ENCODE measurements at places on chromosomes 12 and 14.

DNA sequence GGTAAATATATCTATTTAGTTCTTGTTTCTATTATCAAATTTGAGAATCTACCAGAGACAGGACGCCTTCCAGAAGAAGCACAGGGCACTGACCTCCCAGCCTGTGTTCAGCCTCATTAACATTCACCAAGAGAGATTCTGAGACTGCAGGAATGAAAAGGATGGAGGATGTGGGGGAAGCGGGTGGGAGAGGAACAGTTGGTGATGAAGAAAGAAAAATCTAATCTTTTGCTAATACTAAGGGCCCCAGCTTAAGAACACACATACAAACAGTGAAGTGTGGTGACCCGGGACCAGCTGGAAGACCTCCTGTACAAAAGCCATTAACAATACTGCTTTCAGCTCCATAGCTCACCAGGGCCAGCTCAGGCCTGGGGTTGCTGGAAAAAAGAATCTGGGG lies 160.5 kb downstream of the NUAK1 start:
- DNase-seq, result no peak

GRCh38 chr14:89724628-89724960 lies 229.9 kb downstream of the EFCAB11 start:
- DNase-seq, result no peak

- DNase-seq, result no peak
These were observed 93.1 kb downstream of the DICER1 start for GRCh38 chr14:95064256-95064655.

DNA sequence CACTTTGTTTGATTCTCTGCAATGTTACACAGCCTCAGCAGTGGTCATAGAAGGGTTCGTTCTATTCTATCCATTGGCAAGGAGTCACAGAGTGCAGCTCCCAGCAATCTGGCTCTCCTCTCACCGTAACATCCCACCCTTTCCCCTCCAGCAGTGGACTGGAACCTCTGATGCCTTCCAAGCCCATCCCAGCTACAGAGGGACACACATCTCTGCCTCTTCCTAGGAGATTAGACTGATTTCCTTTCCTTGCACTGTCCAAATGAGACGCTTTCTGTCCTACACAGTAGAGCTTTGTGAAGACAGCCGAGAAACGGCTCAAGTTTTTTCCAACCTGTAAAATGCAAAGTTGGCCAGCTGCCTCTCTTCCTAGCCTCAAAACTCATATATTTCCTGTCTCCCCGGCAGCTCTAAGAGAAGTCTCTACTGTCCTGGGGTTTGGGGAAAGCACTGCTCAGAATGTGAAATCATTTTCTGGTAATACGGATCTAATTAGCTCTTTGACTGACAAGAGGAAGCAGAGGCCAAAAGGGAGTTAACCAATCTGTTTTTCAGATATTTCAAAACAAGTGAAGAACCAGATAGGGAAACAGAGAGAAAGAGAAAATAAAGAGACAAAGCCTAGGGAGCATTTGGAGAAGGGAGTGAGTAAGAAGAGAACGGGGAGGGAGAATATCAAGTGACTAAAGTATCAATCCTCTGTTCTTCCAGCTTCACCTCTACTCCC lies 516 bp downstream of the NINJ2 start:
- no peak for DNase-seq

GRCh38 chr12:6902448-6902847 lies 2.2 kb upstream of the LRRC23 start:
- no peak for DNase-seq
